Stimulated activated CD4-positive, alpha-beta T cell treated with anti-CD3 and anti-CD28 coated beads, TNF-alpha, amount 100 ng/mL, for 4 hours (primary cell): ENCODE measurements at places on chromosomes 13 and 19.
A peak's percentile ranks its signal among the peaks of the same experiment; 100 is the strongest.

DNA sequence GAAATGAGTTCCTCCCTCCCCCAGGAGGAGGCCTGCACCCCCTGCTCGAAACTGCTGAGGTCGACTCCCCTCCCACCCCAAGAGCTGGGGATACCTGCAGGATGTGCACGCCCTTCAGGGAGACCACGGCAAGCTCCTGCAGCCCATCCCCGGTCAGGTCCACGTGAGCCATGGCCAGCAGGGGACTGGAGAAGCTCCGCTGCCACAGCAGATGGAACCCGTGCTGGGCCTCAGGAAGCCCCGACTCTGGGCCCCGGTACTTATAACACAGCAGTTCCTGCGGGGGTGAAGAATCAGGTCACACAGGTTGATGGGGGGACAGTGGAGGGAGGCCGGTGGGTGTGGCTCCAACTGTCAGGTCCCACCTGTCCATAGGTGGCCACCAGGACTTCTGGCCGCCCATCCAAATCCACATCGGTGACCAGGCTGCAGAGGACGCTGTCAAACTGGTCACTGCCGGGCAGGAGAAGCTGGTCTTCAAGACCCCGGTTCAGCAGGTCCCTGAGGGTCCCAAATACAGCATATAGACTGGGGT is 4.8 kb upstream of the SLC8A2 start:
- DNase-seq, result no peak

DNA sequence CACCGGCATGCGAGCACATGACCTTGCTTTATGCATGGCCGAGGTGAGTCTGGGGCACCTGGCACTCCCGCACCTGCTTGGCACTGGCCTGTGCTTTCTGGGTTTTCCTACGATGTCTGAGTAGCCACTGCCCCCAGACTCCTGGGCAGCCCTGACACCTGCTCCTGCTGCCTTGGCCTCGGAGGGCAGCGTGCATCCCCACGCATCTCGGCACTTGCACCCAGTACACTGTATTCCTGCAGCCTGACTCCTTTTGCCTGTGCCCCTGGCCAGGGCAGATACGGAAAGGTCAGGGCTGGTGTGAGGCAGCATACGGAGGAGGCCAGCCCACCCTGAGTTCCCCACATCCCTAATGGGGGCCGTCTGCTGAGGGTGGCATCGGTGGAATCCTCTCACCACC is 340.6 kb downstream of the TEX29 start:
- no peak for DNase-seq

DNA sequence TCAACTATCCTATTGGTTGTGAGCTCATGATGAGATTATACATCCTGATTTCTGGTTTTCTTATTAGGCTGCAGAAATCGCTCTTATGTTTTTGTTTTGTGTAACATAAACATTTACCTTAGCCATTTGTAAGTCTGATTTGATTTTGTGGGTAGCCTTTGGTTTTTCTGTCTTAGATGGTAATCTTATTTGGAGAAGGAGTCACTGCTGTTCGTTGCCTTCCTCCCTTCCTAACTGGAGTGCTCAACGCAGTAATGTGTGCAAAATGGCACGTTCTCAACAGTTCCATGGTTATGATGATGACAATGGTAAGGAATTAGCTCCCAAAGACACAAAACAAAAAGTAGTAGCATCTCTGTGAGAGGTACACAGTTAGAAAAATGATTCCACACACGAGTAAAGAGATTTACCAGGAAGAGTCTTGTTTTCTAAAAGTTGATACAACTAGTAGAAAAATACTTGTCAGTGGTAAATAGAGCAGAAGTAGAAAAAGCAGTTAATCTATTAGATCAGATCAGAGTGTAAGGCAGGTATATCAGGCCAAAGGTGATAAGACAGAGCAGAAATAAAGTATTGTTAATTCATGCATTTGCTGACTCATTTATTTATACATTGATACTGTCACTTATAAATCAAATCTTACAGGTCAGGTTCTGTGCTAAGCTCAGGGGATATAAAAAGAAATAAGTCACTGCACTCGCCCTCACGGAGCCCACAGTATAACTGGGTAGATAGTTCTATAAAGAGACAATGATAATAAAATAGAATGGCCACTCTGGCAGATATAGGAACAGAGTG is 270.0 kb downstream of the NALCN start:
- DNase-seq, result no peak

DNA sequence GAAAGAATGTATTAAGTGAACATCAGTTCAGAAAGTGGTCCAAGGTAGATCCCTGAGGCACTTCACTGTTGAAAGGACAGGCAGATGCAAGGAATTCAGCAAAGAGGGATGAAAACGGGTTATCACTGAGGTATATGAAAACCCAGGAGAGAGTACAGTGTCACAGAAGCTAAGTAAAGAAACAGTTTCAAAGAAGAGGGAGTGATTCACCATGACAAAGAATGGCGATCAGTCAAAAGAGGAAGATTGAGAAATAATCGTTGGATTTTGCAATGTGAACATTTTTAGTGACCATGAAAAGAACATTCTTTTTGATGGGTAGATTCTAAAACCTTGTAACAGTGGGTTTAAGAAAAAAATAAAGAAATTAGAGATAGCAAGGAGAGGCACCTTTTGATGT is 99.3 kb downstream of the EPSTI1 start:
- no peak for DNase-seq

DNA sequence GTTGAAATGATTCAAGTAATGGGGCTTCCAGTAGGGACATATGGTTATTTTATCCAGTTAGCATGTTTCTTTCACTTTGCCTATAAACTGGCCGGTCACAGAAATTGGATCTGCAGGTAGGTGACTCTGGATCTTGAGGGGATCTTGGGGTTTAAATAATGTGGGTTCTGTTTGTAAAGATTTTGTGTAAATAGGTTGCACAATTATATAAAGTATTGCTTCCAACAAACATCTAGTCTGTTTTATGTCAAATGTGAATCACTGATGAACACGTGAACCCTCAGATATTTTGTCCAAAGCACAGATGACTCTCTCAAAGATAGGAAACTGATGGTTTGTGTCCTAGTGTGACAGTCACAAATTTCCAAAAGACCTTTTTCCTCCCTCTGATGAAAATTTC is 98.4 kb downstream of the ZIC5 start:
- DNase-seq, result no peak

- peak; percentile 51 for DNase-seq
Observed at GRCh38 chr19:9793071-9793591, 24.6 kb upstream of the ZNF846 start.

- no peak for DNase-seq
Observed at GRCh38 chr19:51811344-51811743, 16.4 kb downstream of the FPR3 start.

DNA sequence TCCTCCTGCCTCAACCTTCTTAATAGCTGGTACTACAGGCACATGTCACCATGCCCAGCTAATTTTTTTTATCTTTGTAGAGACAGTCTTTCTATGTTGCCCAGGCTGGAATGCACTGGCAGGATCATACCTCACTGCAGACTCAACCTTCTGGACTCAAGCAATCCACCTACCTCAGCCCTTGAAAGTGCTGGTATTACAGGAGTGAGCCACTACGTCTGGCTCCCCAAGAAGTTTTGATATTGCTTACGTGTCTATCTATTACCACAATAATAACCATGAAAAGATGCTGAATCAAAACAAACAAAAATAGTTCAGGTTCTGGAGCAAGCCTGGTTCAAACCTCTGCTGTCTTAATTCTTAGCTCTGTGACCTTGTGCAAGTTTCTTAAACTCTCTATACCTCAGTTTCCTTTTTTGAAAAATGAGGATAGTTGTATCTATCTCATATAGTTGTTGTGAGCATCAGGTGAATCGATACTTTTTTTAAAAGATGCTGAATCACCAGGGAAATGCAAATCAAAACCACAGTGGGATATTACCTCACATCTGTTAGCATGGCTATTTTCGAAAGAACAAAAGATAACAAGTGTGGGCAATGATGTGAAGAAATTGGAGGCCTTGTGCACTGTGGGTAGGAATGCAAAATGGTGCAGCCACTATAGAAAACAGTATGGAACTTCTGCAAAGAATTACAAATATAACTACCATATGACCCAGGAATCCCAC is 19.0 kb upstream of the LEUTX start:
- no peak for DNase-seq

GRCh38 chr19:20669263-20669662 is 7.9 kb upstream of the ZNF626 start:
- DNase-seq, result no peak

GRCh38 chr13:108037348-108037747 is 178.0 kb downstream of the LIG4 start:
- no peak for DNase-seq

DNA sequence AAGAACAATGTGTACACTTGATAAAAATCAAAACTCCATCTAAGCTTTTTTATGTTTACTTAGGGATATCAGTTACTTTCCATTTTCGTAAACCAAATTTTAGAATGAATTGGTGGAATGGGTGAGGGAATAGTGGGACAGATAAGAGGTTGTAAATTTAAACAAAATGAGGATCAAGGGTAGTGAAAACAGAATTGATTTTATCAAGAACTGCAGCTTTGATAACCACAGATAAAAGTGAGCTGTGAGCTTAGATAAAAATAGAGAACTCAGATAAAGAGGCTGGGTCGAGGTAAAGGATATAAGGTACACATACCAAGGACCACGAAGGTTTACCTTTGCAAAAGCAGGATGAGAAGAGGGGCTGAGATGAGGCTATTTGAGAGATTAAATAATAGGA is 813.2 kb upstream of the GPC6 start:
- no peak for DNase-seq

DNA sequence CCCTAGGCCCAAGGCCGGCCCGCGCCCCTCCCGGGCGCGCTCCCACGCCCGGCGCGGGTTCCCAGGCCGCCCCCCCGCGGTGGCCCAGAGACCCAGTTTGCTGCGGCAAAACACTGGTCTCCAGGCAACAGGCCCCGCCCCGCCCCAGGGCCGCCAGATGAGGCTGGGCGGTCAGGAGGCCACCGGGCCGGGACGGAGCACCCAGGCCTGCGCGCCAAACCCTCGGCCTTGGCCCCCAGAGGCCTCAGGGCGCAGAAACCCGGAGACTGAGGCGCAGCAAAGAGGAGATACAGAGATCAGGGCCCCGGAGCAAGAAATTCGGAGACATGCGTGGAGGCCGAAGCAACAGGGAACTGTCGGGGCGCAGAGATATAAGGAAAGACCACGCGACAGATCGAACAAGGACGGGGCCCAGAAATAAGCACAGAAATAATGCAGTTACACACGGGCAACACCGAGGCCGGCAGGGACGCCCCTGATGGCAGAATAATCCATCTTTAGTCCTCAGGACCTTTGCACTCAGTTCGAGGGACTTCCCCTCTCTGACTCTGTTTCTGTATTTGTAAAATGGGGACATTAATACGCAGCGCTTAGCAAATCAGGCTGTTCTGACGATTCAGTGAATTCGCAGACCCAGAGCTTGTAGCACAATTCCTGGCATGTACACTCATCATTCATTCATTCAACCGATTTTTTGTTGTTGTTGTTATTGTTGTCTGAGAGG is 20.8 kb upstream of the ERCC1 start:
- peak; percentile 60 for DNase-seq

GRCh38 chr13:113013878-113014751 is 45.1 kb downstream of the MCF2L start:
- no peak for DNase-seq

- peak; percentile 24 for DNase-seq
Observed at GRCh38 chr19:50803633-50804419, 13.6 kb downstream of the ACP4 start.

GRCh38 chr13:26784704-26785639 is 24.4 kb upstream of the GPR12 start:
- no peak for DNase-seq

DNA sequence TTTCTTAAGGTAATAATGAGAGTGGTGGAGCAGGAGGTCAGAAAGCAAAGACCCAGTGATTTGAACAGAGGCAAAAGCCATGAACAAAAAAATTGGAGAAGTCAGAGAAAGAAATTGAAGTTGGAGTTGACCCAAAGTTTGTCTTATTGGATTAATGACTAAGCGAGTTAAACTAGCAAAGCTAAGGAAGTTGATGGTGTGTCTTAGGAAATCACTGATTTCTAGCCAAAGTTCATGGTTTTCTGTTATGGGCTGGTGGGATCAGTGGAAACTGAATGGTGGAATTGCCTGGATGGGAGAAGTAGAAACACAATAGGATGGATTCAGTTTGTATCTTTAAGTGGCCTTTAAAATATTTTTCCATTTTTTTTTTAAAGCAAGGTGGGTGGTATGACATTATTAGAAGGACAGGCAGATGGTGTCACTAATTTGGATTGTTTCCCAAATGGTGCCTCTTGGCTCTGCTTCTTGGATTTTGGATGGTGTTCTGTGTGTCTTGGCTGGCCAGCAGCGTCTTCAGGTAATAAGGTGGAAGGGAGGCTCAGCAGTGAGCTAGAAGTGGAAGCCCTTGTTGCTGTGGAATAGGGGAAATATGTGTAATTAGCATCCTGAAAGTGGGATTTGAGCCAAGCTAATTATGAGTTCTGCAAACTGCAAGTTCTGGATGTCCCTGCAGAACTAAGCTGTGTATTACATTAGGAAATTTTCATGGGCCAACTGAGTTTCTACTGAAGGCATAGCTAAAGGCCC is 302.9 kb downstream of the LMO7 start:
- no peak for DNase-seq

GRCh38 chr19:57830071-57830602 is at the start of gene ZNF587B:
Gene ZNF587B (plus strand): TSS chr19:57830299. CDS start chr19:57830529, 230 bp downstream.
- DNase-seq, result no peak

DNA sequence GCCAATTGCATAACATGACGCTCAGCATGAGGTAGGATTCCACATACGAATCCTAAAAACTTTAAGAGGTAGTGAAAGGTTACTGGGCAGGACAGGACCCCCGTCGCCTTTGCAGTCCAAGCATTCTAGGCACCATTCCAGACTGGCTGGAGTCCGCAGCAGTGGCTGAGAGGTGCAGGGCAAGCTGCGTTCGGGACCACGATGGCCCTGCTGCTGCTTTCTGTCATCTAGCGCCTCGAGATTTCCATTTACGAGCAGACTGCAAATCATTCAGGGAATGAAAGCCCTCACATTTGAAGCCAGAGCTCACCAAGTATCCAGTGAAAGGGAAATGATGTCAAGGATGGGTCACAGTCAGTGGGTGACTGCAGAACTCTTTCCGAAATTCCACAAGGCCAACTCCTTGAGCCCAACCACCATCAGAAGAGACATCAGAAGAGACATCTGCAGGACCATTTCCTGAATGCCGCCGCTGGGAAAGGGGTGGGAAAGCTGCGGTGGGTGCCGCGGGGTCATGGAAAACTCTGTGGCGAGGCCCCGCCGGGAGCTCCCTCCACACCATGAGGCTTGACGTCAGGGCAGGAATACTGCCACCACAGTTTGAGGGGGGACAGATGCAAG is 88.3 kb downstream of the COL4A1 start:
- no peak for DNase-seq

DNA sequence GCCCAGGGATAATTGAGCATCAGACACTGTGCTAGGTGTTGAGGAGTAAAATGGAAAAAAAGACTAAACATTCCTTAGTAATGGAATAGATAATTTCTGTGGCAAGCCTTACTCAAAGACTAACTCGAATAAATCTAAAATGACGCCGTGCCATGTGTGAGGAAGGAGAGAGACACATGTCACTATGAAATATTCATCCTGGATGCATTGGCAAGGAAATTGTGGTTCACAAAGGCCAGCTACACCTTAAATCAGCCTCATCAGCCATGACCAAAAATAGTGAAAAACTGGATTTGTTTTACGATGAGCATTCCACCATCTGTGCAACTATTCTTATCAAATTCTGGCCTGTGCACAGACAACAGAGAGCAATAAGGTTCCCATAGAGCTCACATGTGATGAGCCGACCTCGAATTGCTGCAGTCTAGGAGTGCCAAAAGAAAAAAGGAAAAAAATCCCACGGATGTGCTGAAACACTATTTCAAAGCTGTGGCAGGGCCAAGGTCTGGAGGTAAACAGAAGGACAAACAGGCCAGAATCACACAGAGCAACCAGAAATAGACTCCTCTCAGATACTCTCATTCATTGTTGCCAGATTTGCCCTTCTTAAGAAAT is 505.7 kb downstream of the EFNB2 start:
- no peak for DNase-seq
